Kidney epithelial cell (primary cell): ENCODE measurements at places on chromosomes 7 and 10. TPM values are rescaled to one million over a fixed set of nuclear protein-coding genes. Genes with fewer than 3 reads are reported as not detected.

Gene CALML5
- total RNA-seq, result 0.34 TPM in 1 of 2 replicates, not detected in the other

Gene GIMAP7
- total RNA-seq, result not detected in 2 replicates

Gene FASTK
- total RNA-seq, result 70.9 and 71.7 TPM in 2 replicates

GRCh38 chr10:103922659-103923058 is 4.7 kb upstream of the STN1 start:
- DNase-seq, result no peak

DNA sequence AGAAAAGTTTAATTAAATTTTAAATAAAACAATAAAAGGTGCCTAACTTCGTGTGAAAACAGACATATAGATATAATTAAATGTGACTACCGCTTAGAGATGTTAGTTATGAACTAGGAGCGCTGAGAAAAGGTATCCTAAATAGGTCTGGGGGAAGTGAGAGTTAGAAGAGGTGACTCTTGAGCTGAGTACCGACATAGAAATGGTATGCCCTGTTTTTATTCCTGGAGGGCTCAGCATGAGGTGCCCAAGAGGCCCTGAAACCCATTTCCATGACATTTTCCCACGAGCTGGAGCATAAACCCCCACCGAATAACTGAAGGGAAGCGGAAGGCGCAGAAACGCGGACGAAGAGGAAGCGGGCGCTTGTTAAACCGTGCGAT is 433 bp upstream of the STARD3NL start:
- no peak for DNase-seq

GRCh38 chr7:148379677-148380076 is 210.9 kb upstream of the C7orf33 start:
- DNase-seq, result no peak

DNA sequence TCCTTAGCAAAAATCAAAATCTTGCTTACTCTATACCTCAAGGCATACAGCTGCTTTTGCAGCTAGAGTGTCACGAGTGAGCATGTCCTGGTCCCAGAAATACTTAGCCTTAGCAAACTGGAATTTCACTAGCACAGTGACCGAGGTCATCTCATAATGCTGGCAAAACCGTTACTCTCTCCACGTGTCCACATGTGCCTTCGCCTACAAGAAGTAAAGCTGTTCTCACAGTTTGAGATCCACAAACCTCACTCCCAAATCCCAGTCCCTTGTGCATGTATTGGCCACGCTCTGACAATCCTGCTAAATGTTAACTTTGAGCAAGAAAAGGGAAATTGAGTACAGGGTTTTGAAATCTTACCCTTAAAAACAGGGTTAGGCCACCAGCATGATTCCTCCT is 111.0 kb upstream of the PLXDC2 start:
- DNase-seq, result no peak

DNA sequence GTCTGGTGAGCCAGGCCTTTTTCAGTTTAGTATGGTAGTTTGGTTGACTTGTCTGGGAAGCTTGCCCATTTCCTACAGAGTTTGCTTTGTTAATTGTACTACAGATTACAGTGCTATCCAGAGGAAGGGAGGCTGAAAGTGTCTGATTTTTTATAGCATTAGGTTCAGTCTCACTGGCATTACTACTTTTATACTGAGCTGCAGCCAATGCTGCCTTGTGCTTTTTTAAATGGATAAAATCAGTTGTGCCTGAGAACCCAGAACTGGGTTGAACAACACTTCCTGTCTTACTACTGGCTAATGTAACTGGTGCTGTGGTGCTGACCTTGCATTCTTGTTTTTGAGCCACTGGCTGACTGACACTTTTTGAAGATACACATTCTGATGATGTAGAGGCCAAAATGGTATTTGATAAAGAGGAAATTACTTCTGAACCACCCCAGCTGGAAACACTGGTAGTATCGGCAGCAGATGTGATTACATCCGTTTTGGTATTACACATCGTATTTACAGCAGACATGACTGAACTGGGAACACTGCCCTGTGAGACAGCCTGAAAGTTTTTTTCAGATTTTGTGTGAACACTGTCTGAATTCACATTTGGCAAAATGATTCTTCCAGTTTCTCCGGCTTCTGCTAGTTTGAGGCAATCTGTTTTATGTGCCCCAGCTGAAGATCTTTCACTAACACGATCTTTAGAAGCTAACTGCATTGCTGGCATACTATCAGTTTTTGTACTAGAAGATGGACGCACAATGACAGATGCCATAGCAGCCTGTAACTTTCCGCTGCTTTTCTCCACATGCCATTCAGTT is 74.1 kb downstream of the NRBF2 start:
- DNase-seq, result no peak

DNA sequence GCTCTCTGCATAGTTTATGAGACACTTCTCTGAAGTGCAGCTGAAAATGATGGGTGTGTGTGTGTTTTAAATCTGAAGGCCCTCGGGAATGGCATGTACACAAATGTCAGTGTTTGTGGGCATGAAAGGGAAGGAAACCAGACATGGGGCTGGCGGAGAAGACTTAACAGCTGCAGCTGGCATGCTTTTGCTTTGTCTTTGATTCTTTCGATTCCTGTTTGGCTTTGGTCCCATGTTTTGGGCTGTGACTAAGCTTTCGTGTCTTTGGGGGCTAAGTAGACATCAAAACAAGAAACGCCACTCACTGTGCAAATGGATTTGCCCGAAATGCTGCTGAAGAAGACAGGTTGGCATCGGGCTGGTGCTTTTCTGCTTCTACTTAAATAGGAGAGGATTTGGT is 179.3 kb downstream of the PFKFB3 start:
- DNase-seq, result no peak
